ENCODE measurements at places on chromosomes 3 and 15.
A peak's percentile ranks its signal among the peaks of the same experiment; 100 is the strongest.

GRCh38 chr3:144369129-144369879 is 397.7 kb downstream of the DIPK2A start:
- DNase-seq, result no peak

DNA sequence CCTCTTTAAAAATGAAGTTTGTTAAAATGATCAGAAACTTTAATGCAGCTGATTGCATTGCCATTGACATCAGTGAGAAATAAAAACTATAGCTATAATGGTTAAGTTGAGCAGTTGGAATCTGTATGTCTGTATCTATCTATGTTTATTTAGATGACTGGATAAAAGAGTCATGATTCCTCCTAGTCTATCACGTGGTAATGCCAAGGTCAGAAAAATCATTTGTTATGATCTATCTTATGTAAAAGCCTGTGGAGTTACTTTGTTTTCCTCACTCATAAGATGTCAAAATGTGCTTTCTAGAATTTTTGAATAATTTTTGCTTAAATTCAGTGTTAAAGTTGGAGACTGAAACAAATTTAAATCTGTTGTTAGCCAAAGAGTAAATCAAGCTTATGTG is 63.3 kb downstream of the MBNL1 start:
- DNase-seq, result no peak

DNA sequence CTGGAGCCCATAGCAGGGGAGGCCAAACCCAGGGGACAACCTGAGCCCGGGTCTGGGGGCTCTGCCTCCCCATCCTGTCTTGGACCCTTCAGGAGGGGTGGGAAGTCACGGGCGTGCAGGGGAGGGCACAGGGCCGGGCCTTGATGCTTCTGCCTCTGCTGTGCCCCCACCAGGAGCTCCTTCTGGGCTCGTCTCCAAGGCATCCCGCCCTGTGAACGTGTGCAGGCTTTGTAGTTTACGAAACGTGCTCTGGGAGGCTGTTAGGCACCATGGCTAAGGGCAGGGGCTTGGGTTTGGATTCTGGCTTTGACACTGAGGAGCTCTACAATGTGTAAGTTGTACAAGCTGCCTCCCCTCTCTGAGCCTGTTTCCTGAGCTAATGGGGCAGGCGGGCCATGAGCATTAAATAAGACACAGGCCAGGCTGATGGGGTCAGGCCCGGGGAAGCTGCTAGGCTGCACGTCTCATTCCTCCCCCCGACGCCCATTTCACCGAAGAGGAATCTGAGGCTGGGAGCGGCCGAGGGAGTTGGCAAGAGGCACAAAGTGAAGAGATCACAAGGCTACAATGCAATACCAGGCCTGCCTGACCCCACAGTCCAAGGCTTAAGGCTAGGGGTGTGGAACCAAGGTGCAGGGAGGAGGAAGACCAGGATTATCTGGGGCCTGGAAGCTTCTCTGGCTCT is 19.6 kb downstream of the PLXND1 start:
- DNase-seq, result no peak

DNA sequence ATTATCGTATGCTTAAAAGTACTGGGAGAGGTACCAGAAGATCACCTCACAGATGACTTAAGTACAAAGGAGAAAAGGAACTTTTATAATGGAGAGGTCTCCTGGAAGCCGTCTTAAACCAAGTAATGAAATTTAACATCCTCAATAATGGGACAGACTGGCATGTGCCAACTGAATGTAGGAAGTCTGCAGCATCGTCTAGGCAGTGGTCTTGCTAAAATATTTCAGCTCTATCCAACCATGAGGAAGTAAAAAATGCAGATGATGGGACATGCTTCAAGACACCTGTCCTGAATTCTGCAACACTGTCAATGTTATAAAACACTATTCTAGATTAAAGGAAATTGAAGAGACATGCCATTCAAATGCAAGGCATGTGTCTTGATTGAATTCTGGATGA is 458.8 kb upstream of the TPRG1 start:
- no peak for DNase-seq

- DNase-seq, result no peak
Observed at GRCh38 chr3:162879021-162879562, 1382.5 kb downstream of the OTOL1 start.

DNA sequence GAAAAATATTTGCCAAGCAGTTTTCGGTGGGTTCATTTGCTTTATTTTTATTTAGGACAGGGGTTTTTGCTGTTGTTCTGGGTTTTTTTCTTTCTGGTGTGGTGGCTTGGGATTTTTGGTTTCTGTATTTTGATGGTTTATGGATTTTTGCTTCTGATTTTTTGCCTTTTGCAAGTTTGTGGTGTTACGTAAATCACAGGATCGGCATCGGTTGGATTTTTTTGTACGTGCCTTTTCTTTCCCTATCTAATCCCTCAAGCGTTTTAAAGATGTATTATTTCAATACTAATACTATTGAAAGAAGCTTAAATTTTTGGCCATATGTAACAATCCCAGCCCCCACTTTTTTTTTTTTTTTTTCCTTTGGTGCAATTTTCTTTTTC is 782 bp upstream of the BCL6 start:
- no peak for DNase-seq

GRCh38 chr3:192433704-192434103 is 293.6 kb downstream of the FGF12 start:
- no peak for DNase-seq

DNA sequence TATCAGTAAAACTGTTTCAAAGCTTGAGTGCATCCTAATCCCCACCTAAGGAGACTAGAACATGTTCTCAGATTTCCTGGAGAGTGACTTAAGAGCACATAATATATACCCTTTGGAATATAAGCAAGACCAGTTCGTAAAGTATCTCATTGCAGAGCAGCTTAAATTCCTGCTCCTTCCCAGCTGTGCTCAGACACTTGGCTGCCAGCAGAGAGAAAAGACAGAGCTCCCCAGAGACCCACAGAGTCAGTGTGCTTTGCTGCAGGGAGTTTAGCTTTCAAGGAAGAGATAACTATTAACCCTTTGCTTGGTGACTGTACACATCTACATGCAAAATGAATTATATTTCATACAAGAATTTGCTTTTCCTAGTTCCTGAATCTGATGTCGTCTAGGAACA is 338.1 kb upstream of the ARHGEF26 start:
- no peak for DNase-seq

DNA sequence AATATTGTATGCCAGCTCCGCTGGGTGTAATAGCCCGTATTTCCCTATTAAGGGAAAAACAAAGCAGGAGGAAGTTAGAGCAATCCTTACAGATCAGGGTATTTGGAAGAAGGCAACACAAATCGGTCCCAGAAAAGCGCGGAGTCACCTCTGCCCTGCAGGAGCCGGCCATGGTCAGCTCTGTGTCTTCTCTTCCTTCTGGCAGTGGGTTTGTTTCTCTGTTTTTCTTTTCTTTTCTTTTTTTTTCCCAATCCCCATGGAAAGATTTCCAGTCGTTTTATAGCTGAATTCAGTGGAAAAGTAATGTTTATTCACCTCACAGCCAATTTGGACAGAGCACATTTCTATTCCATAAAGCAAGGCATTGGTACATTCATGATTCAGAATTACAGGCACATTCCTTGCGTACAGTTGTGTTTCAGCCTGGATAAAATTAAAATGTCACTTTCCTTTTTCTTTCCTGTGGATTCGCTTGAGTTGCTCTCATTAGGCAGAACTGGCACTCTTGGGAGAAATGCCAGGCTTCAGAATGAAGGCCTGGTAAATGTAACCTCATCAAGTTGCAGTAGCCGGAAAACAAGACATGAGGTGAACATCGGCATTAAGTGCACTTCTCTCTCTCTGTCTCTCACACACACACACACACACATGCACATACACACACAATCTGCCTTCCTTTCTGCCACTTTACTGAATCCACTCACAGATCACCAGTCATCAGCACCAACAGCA is 204.5 kb upstream of the UBE2E1 start:
- no peak for DNase-seq

DNA sequence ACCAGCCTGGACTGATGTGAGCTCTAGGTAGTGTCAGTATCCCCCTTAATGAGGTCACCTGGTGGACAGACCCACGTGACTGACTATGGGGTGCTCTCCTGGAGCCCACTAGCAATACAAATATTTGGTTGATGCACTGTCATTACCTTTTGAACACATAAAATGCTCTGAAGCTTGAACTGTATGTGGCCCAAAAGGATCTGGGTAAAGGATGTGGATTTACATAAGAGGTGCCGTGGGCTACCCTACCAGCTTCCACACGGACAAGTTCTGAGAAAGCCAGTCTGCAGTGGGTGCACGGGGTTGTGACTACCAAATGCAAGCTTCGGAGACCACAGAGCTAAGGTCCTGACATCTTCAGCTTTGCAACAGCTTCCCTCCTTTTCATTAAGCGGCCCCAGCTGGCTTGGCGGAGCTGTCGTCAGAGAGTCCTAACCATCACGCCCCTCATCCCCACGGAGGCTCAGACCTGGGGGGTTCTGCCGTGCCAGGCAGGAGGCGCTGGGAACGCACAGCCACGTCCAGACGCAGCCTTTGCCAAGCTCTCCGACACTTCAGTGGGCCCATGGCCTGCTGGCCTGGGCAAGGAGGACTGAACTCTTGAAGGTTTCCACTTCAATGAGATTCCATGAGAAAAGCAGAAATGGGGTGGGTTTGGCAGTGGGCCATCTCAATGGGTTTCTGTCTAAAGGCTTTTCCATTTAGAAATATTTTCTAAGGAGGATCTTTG is 228.3 kb downstream of the ADAMTS17 start:
- no peak for DNase-seq

DNA sequence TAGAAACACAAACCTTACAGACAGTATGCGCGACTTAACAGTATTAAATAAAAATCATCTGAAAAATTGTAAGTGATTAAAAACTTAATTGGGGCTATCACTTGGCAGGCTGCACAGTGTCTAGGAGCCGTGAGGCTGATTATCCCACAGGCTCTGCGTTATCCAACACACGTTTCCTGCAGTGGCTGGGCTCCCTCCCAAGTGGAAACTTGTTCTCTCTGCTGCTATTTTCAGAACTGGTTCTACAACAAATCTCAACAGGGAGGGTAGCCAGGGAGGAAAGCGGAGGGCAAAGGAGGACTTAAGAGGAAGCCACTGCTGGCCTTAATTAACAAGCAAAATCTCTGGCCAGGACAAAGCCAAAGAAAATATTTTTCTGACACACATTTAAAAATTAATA is 555.2 kb downstream of the MAGI1 start:
- DNase-seq, result no peak

DNA sequence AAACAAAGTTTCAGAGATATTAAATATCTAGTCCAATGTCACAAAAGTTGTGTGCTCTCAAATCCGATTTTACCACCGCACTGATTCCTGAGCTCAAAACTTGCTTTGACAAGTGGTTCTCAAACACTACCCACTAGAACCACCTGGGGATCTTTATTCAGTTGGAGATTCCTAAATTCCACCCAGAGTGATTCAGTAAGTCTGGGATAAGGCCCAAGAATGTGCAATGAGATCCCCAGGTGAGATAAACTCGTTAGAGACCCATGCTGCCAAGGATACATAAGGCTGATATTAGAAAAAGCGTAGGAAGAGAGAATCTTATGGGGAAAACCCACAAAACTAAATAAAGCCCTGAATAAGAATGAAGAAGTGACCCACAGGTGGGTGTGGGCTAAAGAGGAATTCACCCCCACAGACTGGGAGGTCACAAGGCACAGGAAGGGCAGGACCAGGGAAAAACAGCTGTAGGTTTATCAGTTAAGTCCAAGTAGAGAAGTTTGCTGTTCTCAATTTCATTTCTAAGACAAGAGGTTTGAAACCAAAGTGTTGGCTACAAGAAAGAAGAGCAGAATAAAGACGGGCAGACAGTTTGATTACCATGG is 11.5 kb upstream of the RPS17 start:
- DNase-seq, result no peak

- no peak for DNase-seq
Observed at GRCh38 chr15:22936577-22937472, 43.3 kb downstream of the CYFIP1 start.

GRCh38 chr3:9780458-9780812 is 10.7 kb upstream of the CAMK1 start:
- no peak for DNase-seq

- no peak for DNase-seq
Observed at GRCh38 chr3:116301422-116301821, 143.9 kb downstream of the LSAMP start.

GRCh38 chr15:88571153-88571851 is 24.8 kb upstream of the DET1 start:
- DNase-seq, result no peak

- peak; percentile 42 for DNase-seq
Observed at GRCh38 chr3:71955240-71956068, 170.5 kb upstream of the PROK2 start.

- peak; percentile 16 for DNase-seq
Observed at GRCh38 chr3:195150181-195151118, 120.5 kb downstream of the XXYLT1 start.

DNA sequence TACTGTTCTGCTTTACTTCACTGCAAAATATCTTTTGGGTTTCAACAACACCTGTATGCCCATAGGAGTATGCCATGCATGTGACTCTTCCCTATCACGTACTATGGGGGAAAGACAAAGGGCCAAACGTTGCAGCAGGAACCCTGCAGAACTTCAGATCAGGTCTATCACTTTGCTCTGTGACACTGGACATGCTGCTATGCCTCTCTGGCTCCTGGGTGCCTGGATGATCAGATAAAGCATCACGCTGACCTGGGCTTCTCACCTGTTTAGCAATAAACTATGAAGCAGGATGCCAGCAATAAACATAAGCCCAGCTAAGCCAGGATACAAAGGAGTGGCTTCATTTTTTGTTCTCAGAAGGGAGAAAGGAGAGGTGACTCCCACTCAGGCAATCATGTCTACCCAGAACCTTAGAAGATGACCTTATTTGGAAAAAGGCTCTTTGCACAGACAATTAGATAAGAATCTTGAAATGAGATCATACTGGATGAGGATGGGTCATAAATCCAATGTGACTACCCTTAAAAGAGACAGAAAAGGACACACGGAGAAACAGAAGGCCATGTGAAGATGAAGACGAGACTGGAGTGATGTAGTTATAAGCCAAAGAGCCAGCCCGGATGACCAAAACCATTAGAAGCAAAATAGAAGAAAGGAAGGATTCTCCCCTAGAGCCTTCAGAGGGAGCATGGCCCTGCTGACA is 19.3 kb downstream of the POMGNT2 start:
- DNase-seq, result no peak

GRCh38 chr3:52146811-52147210 is 7.4 kb downstream of the POC1A start:
- DNase-seq, result no peak

Data from stimulated activated CD8-positive, alpha-beta memory T cell treated with anti-CD3 and anti-CD28 coated beads, Interleukin-7, amount 100 ng/mL, for 48 hours (primary cell).